ENCODE measurements at places on chromosomes 3 and 15.

- no peak for DNase-seq
These were observed 413.5 kb downstream of the MECOM start for GRCh38 chr3:169250000-169250399.

GRCh38 chr3:38723569-38724391 lies 74.3 kb upstream of the SCN5A start:
- DNase-seq: no peak

GRCh38 chr15:62824111-62825015 lies 218.2 kb upstream of the TPM1 start:
- DNase-seq: no peak

- no peak for DNase-seq
These were observed 2.5 kb downstream of the GRAMD2A start for GRCh38 chr15:72195101-72195511.

GRCh38 chr15:60905587-60905986 lies 323.5 kb downstream of the RORA start:
- DNase-seq: no peak

DNA sequence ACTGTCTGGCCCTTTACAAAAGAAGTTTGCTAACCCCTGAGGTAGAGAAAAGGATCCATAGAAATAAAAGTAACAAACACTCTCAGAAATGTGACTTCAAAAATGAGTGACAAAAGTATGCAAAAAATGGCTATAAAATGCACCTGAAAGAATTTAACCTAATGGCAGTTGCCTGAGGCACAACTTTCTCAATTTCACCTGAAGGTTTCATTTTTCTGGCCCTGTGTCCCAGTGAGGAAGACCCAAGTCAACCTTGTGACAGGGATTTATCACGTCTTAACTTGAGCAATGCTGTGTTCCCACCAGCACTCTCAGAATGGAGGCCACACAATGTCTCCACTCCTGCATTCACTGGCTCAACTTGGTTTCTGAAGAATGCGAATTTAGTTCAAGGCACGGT lies 83.0 kb downstream of the FHIT start:
- no peak for DNase-seq

DNA sequence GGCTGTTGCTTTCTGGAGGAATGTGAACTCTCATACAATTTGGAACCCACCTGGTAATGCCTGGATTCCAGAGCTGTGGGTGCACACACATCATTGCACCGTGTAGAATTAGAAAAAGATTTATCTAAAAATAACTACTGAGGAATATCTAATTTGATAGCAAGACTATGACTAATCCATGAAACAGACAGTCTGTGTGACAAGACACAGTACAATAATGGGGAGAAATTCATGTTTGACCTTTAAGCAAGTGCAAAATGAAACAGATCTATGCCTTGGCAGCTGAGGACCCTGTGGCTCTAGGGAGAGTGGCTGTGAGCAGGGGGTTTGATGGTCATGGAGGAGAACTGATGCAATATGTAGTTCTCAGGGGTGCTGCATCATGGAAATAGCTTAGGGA lies 7.9 kb upstream of the DOCK3 start:
- DNase-seq: no peak

DNA sequence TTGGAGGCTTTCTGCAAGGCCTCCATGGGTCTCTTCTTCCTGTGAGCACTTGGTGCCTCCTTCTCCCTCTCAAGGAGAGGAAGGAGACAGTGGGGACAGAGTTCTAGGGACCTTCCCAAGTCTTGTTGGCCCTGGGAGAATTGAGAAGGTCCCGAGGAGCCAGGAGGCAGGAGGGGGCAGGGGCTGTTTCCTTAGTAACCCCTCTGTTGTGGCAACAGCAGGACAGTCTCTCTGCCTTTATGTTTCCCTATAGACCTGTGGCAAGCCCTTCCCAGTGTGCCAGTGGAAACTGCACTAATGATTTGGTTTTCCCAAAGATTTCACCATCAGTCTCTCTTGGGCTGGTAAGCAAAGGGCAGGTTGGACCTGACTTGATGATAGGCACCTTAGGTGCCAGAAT lies 87.8 kb upstream of the GALNT15 start:
- DNase-seq: no peak
